ENCODE measurements at places on chromosomes 7 and 10.
A peak's percentile ranks its signal among the peaks of the same experiment; 100 is the strongest.

- no peak for DNase-seq
Measured at GRCh38 chr7:46177821-46178220, 256.7 kb upstream of the IGFBP3 start.

DNA sequence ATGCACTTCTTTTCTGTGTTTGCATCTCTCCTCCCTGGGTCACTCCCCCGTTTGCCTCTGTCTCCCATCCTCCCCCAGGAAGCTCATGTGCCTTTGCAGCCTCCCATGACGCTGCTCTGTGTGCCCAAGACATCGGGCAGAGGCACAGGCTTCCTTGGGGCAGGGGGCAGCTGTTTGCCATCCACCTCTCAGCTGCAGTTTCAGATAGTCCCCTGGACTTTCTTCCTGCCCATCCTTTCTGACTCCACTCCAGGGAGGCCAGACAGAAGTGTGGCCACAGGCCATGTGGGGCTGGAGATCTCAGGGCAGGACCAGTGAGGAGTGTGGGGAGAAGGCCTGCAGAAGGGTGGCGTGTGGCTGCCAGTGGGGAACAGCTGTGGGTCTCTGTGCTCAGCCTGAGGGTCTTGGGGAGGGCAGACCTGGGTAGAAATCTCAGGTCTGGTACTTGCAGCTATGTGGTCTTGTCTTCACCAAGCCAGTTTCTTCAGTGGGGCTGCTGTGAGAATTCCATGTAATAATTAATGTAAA is 10.6 kb upstream of the SAMD8 start:
- no peak for DNase-seq

GRCh38 chr10:117007080-117007479 is 2.1 kb upstream of the SHTN1 start:
- DNase-seq = no peak

DNA sequence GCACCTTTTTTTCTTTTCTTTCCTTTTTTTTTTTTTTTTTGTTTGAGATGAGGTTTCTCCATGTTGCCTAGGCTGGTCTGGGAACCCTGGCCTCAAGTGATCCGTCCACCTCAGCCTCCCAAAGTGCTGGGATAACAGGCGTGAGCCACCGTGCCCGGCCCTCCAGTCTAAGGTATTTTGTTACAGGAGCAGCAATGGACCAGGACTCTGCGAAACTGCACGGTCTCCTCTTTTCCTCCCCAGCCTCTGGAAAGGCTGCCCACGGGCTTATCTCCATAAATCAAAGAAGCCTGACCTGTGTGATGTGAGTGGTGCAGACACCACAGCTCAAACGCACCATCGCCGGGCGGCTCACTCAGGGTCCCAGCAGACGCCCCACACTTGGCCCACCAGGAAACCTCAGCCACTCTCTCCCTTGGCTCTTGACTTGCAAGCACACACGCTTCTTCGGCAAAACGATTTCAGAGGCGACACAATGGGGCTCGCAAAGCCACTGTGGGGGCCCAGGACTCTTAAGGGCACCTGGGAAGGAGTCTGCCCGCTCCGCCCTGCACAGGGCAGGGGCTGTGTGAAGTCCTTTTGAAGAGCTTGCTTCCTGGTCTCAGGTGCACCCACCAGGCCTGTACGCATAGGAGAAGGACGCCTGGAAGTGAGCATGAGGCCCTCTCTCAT is 20.6 kb downstream of the WDR86 start:
- no peak for DNase-seq

GRCh38 chr10:5467634-5468255 is 31.6 kb downstream of the CALML5 start:
- DNase-seq = no peak

GRCh38 chr7:39589323-39590111 is 23.3 kb downstream of the YAE1 start:
- DNase-seq = peak; percentile 29

- DNase-seq = no peak
Measured at GRCh38 chr7:123075838-123076467, 80.5 kb upstream of the TAS2R16 start.

- DNase-seq = no peak
Measured at GRCh38 chr10:102649797-102650654, 5.7 kb downstream of the TRIM8 start.

DNA sequence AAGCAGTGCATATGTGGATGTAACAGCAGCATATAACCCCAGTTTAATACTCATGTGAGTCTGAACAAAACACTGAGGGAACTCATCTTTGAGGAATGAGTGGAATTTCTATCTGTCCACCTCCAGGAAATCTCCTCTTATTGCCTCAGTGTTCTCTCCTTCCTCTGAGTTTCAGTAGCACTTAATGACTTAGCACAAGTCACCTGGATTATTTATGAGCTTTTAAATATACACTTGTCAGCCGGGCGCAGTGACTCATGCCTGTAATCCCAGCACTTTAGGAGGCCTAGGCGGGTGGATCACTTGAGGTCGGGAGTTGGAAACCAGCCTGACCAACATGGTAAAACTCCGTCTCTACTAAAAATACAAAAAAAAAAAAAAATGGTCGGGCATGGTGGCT is 4.3 kb downstream of the LRRC20 start:
- no peak for DNase-seq

DNA sequence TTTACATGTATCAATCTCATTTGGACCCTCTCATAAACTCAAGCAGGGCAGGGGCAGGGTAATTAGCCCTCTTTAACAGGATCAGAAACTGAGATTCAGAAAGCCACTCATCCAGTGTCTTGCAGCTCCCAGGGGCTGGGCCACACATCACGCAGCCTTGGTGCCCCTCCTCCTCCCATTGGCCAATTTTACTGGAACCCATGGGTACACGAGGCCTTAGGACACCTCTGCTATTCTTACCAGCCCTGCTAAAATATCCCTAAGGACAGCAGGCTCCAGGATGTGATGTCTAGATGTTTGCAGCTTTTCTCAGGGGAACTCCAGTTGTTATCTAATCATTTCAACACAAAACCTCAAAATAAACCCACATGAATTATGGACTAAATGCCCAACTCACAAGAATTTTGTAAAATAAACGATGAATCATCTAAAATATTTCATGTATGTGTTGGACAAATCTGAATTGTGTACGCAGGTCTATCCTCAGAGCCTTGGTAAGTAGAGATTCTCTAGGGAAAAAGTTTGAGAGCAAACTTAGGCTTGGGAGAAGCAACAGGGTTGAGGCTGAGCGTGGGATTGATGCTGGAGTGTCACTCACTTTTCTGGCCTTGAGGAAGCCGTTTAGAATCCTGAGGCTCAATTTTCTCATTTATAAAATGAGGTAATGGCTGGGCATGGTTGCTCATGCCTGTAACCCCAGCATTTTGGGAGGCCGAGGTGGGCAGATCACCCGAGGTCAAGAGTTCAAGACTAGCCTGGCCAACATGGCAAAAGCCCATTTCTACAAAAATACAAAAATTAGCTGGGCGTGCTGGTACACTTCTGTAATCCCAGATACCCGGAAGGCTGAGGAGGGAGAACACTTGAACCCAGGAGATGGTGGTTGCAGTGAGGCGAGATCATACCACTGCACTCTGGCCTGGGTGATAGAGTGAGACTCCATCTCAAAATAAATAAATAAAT is 69.7 kb upstream of the TNS3 start:
- DNase-seq = no peak

DNA sequence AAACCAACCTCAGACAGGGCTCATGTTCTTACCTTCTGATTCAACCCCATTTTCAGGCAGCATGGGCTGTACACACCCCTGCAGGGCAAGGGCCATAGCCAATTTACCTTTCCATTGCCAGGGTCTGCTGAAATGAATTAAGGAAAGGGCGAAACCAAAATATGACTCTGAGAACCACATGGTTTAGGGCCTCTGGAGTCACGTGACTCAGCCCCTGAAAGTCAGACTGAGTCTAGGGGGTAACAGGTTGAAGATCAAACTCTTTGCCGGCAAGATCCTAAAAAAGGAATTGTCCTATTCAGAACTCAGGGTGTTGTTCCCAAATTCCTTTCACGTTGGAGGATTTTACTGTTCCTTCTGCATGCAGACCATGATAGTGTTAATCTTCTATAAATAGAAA is 118.9 kb downstream of the RAB11FIP2 start:
- no peak for DNase-seq

DNA sequence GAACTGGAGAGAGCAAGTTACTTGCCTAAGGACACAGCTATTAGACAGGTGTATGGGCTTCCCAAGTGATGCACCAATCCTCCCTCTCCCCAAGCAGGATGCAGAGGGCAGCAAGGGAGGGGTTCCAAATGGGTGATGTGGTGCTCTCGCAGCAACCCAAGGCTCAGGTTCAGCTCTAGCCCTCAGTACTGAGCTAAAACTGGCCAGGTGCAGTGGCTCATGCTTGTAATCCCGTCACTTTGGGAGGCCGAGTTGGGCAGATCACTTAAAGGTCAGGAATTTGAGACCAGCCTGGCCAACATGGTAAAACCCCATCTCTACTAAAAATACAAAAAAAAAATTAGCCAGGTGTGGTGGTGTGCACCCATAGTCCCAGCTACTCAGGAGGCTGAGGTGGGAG is 40.7 kb downstream of the GPRIN2 start:
- DNase-seq = no peak

DNA sequence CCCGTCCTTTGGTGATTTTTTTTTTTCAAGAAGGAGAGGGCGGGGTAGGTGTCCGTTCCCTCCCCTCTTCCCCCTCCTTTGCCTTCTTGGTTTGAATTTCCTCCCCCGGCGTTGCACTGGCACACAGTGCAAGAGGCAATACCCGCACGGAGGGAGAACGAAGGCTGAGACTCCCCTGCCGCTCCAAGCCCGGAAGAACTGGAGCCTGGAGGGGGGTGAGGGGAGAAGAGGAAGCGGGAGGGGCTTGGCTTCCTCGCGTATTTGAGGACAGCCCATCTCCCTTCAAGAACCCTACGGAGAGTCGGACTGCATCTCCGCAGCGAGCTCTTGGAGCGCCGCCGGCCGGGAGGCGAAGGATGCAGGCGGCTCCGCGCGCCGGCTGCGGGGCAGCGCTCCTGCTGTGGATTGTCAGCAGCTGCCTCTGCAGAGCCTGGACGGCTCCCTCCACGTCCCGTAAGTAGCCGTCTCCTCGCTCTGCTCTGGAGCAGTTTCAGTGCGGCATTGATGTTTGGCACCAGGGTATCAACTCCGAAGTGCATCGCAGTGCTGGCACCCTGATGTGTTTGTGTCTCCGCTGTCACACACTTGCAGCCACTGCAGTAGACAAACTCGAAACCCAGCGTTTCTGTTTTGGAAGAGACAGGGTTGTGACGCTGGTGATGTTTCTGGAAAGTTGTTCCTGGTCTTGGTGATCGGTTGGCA is at the start of gene CNTNAP2:
CNTNAP2 (plus strand) TSS at position 281 of the 702 bp plus-strand sequence; CDS start at position 357, 76 bp downstream.
- no peak for DNase-seq

GRCh38 chr7:106016331-106016730 is 53.3 kb downstream of the CDHR3 start:
- no peak for DNase-seq

DNA sequence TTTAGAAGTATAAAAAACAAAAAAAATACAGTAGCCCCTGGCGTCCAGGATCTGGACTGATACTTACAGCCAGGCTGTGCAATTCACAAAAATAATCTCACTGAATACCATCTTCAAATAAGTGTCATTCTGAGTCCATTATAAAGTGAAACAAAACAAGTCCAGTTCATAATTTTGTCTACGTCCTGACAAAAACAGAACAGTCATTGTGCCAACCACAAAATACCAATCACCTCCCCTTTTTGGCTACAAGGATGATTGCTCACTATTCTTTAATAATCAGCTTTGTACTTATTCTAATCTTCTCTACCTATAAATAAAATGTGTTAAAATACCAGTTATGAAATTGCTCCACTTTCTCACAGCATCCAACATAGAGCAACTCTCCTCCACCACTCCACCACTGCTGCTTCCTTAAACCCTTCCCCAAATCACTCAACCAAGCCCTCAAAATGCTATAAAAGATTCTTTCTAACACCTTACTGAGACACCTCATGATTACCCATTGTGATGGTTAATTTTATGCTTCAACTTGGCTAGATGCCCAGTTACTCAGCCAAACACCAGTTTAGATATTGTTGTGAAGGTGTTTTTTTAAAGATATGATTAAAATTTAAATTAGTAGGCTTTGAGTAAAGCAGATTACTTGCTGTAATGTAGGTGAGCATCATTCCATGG is 479.8 kb upstream of the SEMA3A start:
- no peak for DNase-seq

DNA sequence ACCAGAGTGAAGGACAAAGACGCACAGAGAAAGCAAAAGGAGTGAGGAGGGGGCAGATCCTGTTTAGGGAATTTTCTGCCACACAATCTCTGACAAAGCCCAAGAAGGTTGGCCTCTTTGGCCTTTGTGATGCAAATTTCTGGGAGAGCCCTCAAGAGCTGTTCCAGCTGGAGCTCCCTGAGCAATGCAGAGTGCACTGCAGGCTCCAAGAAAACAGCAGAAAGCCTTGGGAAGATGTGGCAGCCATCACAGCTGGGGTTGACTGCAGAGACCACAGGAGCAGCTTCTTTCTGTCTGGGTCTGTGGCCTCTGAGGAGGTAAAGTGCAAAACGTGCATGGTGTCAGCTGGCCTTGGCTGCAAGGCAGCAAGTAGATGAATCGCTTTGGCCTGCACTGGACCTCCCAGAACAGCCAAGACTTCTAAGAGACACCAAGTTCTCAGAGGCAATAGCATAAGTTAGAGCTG is 200.2 kb downstream of the ELMO1 start:
- DNase-seq = no peak

GRCh38 chr10:123331438-123331837 is 177.2 kb downstream of the BUB3 start:
- DNase-seq = no peak

DNA sequence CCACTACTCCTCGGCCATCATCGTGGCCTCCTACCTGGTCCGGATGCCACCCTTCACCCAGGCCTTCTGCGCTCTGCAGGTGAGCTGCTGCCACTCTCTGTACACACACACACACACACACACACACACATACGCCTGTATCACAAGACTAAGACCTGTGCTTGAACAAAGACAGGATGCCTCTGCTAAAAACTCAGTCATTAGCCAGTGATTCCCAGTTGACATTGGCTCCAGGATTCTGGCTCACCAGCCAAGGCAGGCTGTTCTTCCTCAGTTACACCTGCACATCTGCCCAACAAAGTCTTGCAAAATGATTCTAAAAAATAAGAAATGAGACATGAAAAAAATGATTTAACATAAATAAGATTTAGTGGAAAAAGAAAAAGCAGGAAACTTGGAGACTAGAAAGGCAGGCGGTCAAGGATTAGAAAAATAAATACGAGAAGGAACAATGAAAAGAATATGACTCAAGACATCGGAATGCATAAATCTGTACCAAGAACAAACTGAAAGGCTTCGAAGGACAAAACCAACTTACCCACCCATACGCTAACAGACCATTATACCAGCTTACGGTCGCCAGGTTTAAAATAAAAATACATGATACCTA is 7.4 kb upstream of the LRRC18 start:
- DNase-seq = no peak

DNA sequence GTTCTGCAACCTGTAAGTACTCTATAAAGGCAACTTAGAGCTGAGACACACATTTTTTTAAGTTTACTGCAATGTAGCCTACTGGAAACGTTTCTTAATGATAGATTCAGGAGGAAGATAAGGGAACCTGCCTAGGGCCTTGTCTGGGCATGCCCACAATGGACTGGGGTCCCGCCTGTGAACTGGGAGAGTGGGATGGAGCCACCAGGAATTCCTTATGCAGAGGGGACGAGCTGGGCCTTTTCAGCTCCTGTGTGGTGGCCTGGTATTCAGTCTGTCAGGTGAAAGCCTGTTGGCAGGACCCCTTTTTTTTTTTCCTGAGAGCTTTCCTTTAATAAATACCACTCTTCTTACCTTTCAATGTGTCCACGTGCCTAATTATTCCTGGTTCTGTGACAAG is 384.4 kb upstream of the ZWINT start:
- DNase-seq = no peak

Data from stimulated activated CD8-positive, alpha-beta memory T cell treated with anti-CD3 and anti-CD28 coated beads, Interleukin-7, amount 100 ng/mL, for 1 hour (primary cell).